ENCODE measurements at places on chromosomes 7 and 10.
A peak's percentile ranks its signal among the peaks of the same experiment; 100 is the strongest.

DNA sequence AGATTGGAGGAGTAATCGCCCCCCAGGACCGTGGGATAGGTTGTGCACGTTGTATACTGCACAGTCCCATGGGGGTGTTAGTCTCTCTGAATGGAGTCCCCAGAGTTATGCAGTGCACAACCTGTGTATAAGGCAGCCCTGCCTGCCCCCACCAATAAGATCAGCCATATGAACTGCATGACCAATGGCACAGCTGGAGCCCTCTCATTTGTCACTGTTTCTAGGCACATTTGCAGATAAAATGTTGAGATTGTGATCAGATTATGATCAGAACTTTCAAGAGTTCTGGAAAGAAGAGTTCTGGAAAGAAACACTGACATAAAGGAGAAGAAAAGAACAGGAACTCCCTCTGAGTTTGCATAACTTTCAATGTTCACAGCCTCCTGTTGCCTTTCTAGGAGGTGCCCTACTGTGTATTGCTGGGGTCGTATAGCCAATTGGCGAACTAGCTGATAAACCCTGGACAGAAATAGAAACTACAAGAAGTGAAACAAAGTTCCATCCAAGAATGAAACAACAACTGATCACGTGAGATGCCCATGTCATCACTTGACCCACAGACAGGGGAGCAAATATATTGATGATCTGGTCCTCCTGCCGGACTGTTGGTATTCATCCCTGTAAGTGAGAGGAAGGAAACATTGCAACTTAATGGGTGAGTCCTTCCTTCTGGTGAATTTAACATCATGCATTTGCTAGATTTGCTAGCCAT lies 49.6 kb upstream of the TOMM7 start:
- no peaks in the 10 kb centered on the region for H3K36me3 ChIP-seq
- H3K4me3 ChIP-seq, result no peak overlapping the region
- H3K27me3 ChIP-seq, result no peaks in the 10 kb centered on the region
- H3K27ac ChIP-seq, result no peak overlapping the region

GRCh38 chr7:26403640-26404039 lies 112.0 kb downstream of the SNX10 start:
- no peak overlapping the region for H3K4me3 ChIP-seq
- no peaks in the 10 kb centered on the region for H3K36me3 ChIP-seq
- H3K27me3 ChIP-seq, result no peaks in the 10 kb centered on the region
- peaks cover 7% of the 10 kb centered on the region for H3K4me1 ChIP-seq

DNA sequence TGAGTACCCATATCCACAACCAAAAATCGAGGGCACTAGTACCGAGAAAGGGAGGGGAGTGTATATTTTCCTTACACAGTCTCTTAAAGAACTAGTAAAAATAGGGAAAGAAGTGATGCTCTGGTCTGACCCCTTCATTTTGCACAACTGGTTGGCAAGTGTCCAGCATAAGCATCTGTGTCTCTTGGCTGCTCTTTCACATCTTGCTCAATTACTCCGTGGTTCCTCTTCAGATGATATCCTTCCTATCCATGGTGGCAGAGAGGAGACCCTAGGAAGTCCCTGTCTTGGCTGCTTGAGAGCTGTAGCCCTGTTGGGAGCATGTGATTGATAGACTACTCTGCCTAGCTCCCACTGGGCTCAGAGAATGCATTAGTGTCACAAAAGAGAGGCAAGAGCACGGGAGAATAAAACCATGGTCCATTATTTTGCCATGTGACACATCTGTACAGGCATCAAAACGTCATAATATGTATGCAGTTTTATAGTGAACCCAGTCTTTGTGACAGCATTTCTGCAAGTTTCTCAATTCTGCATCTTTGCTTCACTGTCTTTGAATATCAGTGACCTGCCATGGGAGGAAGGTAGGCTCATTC lies 111.8 kb upstream of the ANKRD1 start:
- DNase-seq, result no peak
- peaks cover 9% of the 10 kb centered on the region for H3K4me1 ChIP-seq
- H3K27ac ChIP-seq, result no peak overlapping the region
- H3K27me3 ChIP-seq, result no peaks in the 10 kb centered on the region
- no peaks in the 10 kb centered on the region for H3K36me3 ChIP-seq
- no peak overlapping the region for H3K4me3 ChIP-seq

- H3K27me3 ChIP-seq, result no peaks in the 10 kb centered on the region
- H3K27ac ChIP-seq, result no peak overlapping the region
- DNase-seq, result no peak
- H3K4me3 ChIP-seq, result no peak overlapping the region
These were observed 172.7 kb downstream of the GNAI1 start for GRCh38 chr7:80307227-80307856.

- no peak overlapping the region for H3K4me3 ChIP-seq
- H3K36me3 ChIP-seq, result no peaks in the 10 kb centered on the region
- H3K4me1 ChIP-seq, result peaks cover 4% of the 10 kb centered on the region
- H3K27ac ChIP-seq, result no peak overlapping the region
These were observed 77.9 kb upstream of the PLXNA4 start for GRCh38 chr7:132654150-132654549.

GRCh38 chr7:418636-419280 lies 100.9 kb downstream of the PDGFA start:
- H3K27ac ChIP-seq, result no peak overlapping the region
- no peaks in the 10 kb centered on the region for H3K27me3 ChIP-seq
- H3K4me1 ChIP-seq, result no peaks in the 10 kb centered on the region
- no peak overlapping the region for H3K4me3 ChIP-seq

- H3K27me3 ChIP-seq, result peaks cover 2% of the 10 kb centered on the region
- no peak overlapping the region for H3K27ac ChIP-seq
- no peak for DNase-seq
- no peak overlapping the region for H3K4me3 ChIP-seq
These were observed 24.2 kb upstream of the FAM20C start for GRCh38 chr7:167976-168791.

GRCh38 chr7:139776486-139777132 lies 1.2 kb downstream of the HIPK2 start:
- H3K4me3 ChIP-seq, result peak overlapping the region; percentile 96
- H3K4me1 ChIP-seq, result peaks cover 25% of the 10 kb centered on the region
- no peaks in the 10 kb centered on the region for H3K36me3 ChIP-seq
- DNase-seq, result peak; percentile 70
- no peaks in the 10 kb centered on the region for H3K27me3 ChIP-seq

DNA sequence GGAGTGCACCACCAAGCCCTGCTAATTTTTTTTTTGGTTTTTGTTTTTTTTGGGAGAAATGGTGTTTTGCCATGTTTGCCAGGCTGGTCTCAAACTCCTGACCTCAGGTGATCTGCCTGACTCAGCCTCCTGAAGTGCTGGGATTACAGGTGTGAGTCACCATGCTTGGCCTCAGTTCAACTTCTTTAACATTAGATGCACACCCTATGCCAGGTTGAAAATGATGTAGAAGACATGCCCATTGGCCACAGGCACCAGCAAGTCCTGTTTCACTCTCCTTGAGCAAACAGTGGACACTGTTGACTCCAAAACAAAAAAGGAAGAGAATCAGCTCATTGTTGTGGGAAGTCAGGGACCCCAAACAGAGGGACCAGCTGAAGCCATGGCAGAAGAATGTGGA lies 1205.3 kb downstream of the REEP3 start:
- no peaks in the 10 kb centered on the region for H3K36me3 ChIP-seq
- no peaks in the 10 kb centered on the region for H3K4me1 ChIP-seq
- no peak overlapping the region for H3K27ac ChIP-seq
- no peaks in the 10 kb centered on the region for H3K27me3 ChIP-seq

DNA sequence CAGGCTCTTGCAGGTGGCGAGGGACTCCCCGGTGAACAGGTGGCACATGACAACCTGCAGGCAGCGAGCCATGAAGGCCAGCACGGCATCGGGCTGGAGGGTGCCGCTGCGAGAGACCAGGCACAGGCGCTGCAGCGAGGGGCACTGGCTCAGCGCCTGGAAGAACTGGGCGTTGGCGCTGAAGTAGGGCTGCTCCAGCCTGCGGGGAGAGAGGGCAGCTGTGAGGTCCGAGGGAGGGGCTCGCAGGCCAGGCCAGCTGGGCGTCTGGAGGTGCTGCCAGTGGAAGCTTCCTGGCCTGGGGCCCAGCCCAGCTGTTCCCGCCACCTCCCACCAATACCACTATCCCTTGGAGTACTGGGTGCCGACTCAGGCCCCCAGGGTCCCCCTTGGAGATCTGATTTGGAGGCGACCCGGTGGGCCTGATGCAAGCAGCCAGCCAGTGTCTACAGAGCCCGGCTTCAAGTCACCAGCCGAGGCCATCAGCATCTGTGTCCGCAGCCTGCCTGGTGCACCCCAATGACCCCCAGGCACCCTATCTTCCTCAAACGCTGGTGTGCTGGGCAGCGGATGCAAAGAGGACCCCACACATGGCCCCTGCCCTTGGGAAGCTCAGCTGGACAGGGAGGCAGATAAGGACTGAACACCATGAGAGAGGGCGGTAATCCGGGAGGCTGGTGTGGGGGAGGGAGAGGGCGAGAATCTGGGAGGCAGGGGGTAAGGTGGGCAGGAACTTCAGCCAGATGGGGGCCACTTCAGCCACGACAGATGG lies 67.8 kb upstream of the TNRC18 start:
- peaks cover 5% of the 10 kb centered on the region for H3K36me3 ChIP-seq
- H3K4me1 ChIP-seq, result peaks cover 6% of the 10 kb centered on the region
- no peak overlapping the region for H3K27ac ChIP-seq
- no peak overlapping the region for H3K4me3 ChIP-seq
- DNase-seq, result no peak
- H3K27me3 ChIP-seq, result no peaks in the 10 kb centered on the region

DNA sequence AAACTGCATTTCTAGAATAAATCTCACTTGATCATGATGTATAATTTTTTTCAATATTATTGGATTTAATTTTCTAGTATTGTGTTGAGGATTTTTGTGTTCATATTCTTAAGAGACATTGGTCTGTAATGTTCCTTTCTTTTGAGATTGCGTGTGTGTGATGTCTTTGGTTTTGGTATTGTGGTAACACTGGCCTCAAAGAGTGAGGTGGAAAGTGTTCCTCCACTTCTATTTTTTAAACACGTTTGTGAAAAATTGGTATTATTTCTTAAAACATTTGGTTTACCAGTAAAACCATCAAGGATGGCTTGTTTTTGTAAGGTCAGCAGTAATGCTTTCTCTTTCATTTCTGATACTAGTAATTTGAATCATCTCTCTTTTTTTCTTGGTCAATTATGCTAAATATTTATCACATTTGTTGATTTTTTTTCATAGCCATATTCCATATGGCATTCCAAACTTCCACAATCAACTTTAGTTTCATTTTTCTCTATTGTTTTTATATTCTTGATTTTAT lies 290.2 kb upstream of the CDC14C start:
- H3K27ac ChIP-seq, result no peak overlapping the region
- H3K27me3 ChIP-seq, result no peaks in the 10 kb centered on the region
- H3K4me1 ChIP-seq, result no peaks in the 10 kb centered on the region
- no peak overlapping the region for H3K4me3 ChIP-seq

DNA sequence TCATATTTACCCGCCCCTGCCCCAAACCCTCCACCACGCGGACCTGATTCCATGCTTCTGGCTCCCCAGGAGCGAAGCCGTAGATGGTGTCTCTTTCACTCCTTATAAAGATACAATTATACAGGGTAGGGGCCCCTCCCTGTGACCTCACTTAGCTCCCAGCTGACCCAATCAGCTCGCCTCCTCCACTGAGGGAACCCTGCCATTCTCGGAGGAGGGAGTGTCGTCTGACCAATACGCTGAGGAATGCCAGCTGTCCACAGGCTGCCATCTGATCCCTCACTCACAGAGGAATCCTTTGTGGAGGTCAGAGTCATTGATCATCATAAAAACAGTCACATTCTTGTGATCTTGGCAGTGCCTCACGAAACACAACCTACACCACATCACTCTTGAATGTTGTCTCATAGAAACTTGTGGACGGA lies 67.5 kb upstream of the INSIG1 start:
- no peak for DNase-seq
- no peaks in the 10 kb centered on the region for H3K36me3 ChIP-seq
- no peak overlapping the region for H3K4me3 ChIP-seq
- no peaks in the 10 kb centered on the region for H3K4me1 ChIP-seq

- no peak overlapping the region for H3K27ac ChIP-seq
- H3K4me3 ChIP-seq, result no peak overlapping the region
- no peaks in the 10 kb centered on the region for H3K4me1 ChIP-seq
- H3K36me3 ChIP-seq, result no peaks in the 10 kb centered on the region
- DNase-seq, result no peak
These were observed 160.7 kb downstream of the LRRTM3 start for GRCh38 chr10:67086327-67087134.

- no peak for DNase-seq
- H3K27me3 ChIP-seq, result no peaks in the 10 kb centered on the region
- no peaks in the 10 kb centered on the region for H3K4me1 ChIP-seq
- no peak overlapping the region for H3K4me3 ChIP-seq
These were observed 112.0 kb downstream of the RNF32 start for GRCh38 chr7:156752367-156753228.

DNA sequence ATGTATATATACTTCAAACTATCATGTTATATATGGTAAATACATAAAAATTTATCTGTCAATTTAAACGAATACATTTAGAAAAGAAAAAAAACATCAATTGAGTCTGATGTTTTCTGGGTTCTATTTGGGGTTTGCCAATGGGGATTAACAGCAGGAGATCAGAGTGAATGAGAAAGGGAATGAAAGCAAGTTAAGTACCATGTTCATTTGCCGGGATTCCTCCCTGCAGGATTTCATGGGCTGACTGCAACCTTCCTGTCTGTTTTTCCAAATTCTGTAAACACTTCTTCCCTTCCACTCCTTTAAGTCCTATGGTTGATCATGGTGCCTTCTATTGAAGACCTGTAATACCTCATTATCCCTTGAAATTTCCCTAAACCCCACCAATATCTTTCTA lies 33.9 kb upstream of the SEMA3A start:
- H3K4me1 ChIP-seq, result no peaks in the 10 kb centered on the region
- DNase-seq, result no peak
- H3K4me3 ChIP-seq, result no peak overlapping the region
- no peaks in the 10 kb centered on the region for H3K36me3 ChIP-seq
- H3K27me3 ChIP-seq, result no peaks in the 10 kb centered on the region

DNA sequence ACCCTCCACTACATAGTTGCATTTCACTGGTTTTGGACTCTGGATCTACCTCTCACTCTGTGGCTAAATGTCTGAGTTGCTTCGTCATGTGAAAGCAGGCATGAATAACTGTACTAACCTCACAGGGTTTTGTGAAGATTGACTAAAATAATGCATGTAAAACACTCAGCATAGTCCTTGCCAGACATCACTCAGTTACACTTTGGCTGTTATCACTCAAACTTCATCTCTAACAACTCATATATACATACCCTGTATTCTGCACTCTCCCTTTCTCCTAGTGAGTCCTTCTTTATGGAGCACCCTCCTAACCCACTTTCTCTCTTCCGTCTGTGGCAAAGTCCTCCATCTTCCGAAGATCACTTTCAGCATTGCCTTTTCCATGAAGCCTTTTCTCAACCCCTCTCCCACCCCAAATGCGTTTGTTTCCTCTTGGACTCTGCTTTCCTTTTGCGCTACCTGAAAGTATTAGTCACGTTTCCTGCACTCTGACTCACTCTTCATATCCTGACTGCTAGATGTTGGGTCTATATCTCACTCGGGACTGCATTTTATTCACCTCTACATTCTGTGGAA lies 72.6 kb downstream of the OSBPL3 start:
- DNase-seq, result peak; percentile 89
- H3K36me3 ChIP-seq, result no peaks in the 10 kb centered on the region
- H3K27ac ChIP-seq, result peak overlapping the region; percentile 90
- H3K27me3 ChIP-seq, result no peaks in the 10 kb centered on the region
